Activated T-helper 17 cell treated with anti-CD3 and anti-CD28 coated beads, Interleukin-2, amount 50 U/mL, for 72 hours (primary cell): ENCODE measurements at places on chromosomes 7 and 10. TPM values are rescaled to one million over a fixed set of nuclear protein-coding genes. Genes with fewer than 3 reads are reported as not detected.

GRCh38 chr7:111437736-111438135 lies 124.6 kb downstream of the IMMP2L start:
- H3K4me3 ChIP-seq: no peak overlapping the region
- no peak for ATAC-seq

FGFR2 gene
- total RNA-seq: not detected

AGFG2 gene
- total RNA-seq: 50.7 TPM

- no peak for ATAC-seq
- H3K27me3 ChIP-seq: peaks cover 14% of the 10 kb centered on the region
- peaks cover 5% of the 10 kb centered on the region for H3K4me1 ChIP-seq
- no peak overlapping the region for H3K4me3 ChIP-seq
- no peaks in the 10 kb centered on the region for H3K36me3 ChIP-seq
Observed at GRCh38 chr10:129046065-129046681, 420.9 kb upstream of the MGMT start.

DNA sequence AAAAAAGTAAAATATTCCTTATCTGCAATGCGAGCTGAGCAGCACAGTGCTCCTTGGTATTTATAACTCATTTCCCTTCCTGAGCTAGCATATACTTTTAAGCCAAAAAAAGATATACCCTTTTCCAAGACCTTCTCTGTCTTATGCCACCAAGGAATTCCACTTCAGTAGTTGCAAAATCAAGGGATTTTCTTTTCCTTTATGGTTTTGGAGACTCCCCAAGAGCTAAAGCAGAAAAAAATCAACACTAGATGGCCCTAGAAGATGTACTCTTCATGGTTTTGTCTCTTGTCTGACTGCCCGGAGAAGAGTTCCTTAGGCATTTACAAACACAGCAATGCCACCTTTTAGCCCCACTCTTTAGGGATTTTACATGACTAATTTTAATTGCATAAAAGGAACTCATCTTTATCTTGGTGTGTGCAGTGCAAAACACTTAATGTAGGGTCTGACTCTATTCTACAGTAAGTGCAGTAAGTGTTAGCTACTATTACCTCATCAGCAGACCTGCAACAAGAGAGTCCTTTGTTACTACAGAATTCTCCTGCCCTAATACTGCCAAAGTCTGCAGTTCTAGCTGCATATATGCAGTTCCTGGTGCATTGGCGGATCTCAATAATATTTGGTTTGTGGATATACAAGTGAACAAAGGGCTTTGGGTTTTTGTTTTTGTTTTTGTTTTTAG lies 443.3 kb downstream of the GFRA1 start:
- H3K4me1 ChIP-seq: no peaks in the 10 kb centered on the region
- ATAC-seq: no peak
- no peak overlapping the region for H3K27ac ChIP-seq
- no peaks in the 10 kb centered on the region for H3K27me3 ChIP-seq
- H3K4me3 ChIP-seq: no peak overlapping the region

SEMA3C gene
- total RNA-seq: not detected

DNA sequence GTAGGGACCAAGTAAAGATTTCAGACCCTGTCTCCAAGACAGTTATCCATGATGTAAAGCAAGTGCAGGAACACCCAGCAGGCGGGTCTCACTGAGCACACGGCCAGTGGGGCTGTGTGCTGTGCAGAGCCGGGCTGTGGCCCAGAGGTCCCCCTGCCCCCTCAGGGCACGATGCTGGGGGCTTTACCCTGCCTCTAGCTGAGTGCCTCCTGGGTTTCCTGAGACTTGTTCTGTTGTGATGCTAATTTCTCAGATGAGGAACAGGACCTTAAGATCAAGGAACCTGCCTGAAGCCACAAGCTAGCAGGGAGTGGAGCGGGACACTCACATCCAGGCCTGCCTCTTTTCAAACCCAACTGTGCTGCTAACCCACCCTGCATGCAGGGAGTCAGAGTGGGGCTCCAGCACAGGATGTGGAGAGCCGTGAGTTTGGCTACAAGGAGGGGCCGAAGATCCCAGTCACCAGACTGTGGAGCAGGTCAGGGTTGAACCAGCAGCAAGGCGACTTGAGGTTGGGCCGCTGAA lies 76.1 kb upstream of the LYZL2 start:
- H3K27me3 ChIP-seq: no peaks in the 10 kb centered on the region
- H3K27ac ChIP-seq: peak overlapping the region; percentile 92
- H3K36me3 ChIP-seq: peaks cover 69% of the 10 kb centered on the region

HNRNPA2B1 gene
- total RNA-seq: 882 TPM

DNA sequence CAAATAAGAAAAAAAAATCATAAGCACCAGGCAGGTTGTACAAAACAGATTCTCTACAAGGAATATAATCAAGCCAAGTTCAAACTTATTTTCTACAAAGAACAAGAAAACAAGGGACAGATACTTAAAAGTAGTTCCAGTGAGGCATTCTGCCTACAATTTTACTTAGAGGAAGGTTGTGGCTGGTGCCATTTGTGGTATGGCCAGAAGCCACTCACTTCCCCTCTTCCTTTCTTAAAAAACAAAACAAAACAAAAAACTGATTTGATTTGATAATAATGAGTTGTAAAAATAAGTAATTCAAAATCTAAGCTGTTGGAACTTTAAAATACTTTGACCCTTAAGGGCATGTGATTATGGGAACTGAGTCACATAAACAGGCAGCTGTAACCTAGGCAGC lies 420.6 kb downstream of the CALN1 start:
- H3K27ac ChIP-seq: no peak overlapping the region
- no peaks in the 10 kb centered on the region for H3K4me1 ChIP-seq
- no peaks in the 10 kb centered on the region for H3K36me3 ChIP-seq
- H3K4me3 ChIP-seq: no peak overlapping the region
- no peak for ATAC-seq

LRRC61 gene
- 61.6 TPM for total RNA-seq

DNA sequence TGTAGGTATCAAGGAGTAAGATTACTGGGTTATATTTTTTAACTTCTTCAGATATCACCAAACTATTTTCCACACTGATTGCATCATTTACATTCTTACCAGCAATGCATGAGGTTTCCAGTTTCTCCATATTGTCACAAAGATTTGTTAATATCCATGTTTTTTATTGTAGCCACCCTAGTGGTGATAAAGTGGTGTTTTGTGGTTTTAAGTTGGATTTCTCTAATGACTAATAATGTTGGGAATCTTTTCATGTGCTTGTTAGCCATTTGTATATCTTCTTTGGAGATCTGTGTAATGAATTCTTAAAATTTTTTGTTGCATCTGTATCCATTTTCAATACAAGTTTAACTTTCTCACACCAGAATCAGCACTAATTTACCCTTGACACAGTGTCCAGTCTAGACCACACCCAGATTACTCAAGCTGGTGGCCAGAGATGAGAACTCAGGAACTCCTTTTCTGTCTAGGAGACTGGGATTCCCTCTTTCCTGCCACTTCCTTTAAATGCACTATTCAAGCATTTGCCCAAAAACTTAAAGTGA lies 67.0 kb upstream of the PLXDC2 start:
- H3K4me1 ChIP-seq: no peaks in the 10 kb centered on the region
- no peaks in the 10 kb centered on the region for H3K27me3 ChIP-seq
- H3K4me3 ChIP-seq: no peak overlapping the region
- H3K27ac ChIP-seq: no peak overlapping the region
